ENCODE measurements at places on chromosomes 3 and 15.
A peak's percentile ranks its signal among the peaks of the same experiment; 100 is the strongest.

DNA sequence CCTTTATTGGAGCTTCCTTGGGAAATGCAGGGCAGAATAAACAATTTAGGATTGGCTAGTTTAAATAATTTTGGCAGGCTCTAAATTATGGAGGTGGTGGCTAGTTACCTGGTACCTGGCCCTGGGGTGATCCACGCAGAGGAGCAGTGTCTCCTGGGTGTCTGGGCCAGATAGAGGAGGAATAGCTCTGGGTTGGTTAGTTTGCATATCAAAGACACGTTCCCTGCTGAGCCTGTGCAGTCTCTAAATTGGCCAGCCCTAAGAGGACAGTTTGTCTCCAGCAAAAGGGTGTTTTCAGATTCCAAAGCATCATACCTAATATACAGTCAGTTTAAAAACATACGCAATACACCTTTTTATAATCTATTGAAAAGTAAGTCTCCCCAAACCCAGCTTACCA, 333.3 kb upstream of the TPM1 start:
- DNase-seq: no peak

DNA sequence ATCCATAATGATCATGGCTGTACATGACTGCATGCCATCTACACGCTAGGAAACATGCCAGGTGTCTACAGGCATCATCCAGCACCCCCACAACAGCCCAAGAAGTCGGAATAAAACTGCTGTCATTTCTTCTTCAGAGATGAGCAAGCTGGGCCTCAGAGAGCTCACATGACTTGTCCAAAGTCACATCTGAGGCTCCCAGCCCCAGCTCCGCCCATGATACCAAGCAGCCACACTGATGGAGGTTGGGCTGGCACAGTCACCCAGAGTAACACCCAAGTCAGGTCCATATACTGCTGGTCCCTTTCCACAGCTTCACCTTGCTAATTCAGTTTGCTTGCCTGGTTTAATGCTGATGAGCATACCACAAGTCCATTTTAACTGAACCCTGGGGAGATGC, 116.6 kb downstream of the SEC22A start:
- no peak for DNase-seq

DNA sequence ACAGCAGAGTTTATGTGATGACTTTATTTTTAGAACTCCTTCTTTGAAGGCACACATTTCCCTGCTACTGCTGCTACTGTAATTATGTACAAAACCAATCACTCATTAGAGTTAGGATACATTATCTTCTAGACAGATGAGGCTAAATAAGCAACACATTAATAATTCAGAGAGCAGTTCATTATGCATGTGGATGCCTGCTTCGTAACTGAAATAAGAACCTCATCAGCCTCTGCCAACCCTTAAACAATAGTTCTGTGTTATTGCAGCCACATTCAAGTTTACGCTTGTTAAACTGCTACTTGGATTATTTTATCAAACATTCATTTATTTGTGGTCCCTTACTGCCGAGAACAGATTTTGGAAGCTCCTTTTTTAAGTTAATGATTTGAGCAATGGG, 52.5 kb upstream of the C15orf61 start:
- DNase-seq: no peak

DNA sequence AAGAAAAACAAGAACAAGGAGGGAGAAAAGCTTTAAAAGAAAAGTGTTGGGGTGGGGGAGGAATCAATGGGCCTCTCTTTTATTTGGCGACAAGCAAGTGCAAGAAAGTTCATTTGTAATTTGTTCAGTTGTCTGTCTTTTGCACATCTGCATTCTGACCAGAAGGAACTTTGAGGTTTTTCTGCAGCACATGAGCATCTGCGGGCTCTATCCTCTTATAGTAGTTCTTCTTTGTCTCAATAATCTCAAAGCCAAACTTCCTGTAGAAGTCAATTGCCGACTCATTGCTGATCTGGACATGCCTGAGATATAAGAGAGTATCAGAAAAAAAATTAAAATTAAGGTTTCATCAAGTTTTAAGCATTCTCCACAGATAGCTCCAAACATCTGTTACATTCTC, 24.4 kb downstream of the NAA50 start:
- DNase-seq: no peak

GRCh38 chr3:60081381-60082095, 1031.7 kb upstream of the CFAP20DC start:
- no peak for DNase-seq

GRCh38 chr3:157282261-157283191, 122.6 kb upstream of the CCNL1 start:
- DNase-seq: peak; percentile 53

DNA sequence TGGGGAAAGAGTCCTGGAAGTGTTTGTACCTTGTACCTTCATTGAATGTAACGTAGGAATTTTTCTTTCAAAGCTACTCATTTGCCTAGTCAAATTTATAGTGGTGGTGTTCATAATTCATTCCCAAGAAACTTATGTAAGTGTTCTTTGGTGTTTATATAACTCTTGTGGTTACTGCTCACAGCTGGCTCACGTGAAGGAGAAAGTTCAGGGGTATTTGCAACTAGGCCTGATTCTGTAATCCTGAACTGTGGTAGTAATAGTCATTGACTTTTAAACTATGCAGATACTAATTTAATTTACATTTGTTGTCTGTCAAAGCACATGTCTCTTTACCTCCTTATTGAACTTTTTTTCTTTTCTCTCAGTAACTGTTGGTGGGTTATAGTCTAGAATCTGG, 50.5 kb upstream of the TEX264 start:
- DNase-seq: peak; percentile 9

Measured in suppressor macrophage treated with lipopolysaccharide for 1 hour (primary cell).